ENCODE measurements at places on chromosomes 1 and 21.
A peak's percentile ranks its signal among the peaks of the same experiment; 100 is the strongest.

DNA sequence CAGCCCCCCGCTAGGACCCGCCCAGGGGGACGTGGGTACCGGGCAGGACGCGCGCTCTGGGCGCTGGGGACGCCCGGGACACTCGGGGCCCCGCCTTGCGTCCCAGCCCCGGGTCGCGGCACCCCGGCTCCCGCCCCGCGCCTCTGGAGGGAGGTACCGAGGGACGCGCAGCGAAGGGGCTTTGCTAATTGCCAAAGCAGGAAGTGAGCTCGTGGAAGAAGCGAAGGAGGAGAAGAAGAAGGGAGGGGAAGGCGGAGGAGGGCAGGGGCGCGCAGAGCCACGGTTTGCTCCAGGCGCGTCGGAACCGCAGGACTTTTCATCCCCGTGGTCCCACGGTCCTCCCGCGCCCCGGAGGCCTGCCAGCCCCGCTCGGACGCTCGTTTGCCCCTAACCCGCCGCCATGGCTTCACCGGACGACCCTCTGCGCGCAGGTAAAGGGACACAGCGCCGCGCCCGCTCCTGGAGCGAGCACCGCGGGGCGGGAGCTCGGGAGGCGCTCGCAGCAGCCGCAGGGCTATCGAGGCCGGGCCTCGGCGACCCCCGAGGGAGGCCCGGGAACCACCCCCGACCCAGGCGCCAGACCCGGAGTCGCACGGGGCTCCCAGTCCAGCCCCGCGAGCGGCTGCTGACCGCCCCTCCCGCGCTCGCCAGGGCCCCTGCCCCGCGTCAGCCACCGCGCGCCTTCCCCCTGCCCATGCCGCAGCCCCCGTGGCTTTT, 1.3 kb downstream of the EDARADD start:
- DNase-seq = peak; percentile 80

DNA sequence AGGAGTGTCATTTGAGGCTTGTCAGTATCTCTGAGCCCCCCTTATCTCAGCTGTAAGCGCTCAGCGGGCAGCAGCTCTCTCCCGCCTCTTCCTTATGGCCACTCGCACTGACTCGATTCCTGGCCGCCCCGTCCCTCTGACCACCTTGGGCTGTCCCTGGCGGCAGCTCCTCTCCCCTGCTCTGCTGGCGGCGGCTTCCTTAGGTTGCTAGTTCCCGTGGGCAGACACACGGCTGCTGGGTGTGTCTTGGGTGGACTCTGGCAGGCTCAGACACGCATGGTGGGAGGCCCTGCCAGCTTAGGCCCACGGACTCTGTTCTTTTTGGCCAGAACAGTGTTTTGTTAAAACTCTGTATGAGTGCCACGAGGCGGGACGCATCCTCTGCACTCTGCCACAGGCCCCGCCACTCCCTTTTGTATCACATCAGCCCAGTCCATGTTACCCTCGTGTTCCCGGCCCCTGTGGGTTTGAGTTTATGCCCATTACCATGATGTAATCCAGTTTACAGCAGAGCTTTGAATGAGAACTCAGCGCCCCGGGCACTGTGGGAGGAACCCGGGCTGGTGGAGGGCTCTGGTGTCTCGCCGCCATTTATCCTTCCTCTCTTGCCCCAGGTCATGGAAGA, 45.9 kb downstream of the COQ8A start:
- DNase-seq = no peak

- no peak for DNase-seq
These were observed 66.1 kb downstream of the PBX1 start for GRCh38 chr1:164625004-164625617.

- no peak for DNase-seq
These were observed 88.7 kb upstream of the IRF2BP2 start for GRCh38 chr1:234698686-234699085.

GRCh38 chr1:1780598-1781525, 2.6 kb upstream of the NADK start:
- no peak for DNase-seq

DNA sequence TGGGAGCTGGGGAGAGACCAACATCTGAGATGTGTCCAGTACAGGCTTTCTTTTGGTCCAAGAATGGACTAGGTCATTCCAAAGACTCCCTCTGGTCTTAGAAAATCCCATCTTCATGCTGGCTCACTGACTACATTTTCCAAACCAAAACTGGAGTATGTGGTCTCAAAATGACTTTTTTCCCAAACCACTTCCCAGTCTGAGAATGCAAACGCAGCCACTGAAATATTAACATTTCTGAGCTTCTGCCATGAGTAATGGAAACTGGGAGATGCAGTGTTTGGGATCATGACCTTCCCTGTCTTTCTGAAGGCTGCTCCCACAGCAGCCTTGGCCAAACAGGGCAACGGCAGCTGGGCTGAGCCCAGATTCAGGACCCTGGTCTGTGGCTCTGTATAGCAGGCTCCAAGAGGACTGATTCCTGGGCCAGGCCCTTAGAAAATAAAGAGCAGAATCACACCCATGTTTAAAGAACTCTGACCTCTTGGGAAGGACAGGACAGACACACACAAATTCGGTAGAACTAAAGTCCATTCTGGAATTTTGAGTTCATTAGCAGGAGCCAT, 62.1 kb upstream of the CNTN2 start:
- DNase-seq = no peak

DNA sequence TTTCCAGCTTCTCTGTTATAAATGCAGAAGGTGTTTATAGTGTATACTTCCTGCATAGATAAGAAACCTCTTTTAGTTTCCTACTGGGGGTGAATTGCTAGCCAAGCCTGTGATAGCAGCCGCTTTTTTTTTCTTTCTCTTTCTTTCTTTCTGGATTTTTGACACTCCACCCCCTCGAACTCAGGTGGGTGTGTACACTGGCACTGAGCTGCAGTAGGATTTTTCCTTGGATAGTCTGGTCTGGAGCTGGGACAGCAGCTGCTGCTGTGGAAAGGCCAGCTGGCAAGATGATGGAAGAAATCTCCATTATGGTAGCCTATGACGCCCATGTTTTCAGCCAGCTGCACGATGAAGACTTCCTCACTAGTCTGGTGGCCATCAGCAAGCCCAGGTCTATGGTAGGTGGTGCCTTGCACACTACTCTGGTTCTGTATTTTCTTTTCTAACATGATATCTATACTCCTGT, 122.5 kb upstream of the CACYBP start:
- no peak for DNase-seq

- DNase-seq = no peak
These were observed 643.0 kb upstream of the ADGRL2 start for GRCh38 chr1:81157686-81158085.

GRCh38 chr1:166159656-166160055, 7.1 kb downstream of the FAM78B start:
- DNase-seq = no peak

DNA sequence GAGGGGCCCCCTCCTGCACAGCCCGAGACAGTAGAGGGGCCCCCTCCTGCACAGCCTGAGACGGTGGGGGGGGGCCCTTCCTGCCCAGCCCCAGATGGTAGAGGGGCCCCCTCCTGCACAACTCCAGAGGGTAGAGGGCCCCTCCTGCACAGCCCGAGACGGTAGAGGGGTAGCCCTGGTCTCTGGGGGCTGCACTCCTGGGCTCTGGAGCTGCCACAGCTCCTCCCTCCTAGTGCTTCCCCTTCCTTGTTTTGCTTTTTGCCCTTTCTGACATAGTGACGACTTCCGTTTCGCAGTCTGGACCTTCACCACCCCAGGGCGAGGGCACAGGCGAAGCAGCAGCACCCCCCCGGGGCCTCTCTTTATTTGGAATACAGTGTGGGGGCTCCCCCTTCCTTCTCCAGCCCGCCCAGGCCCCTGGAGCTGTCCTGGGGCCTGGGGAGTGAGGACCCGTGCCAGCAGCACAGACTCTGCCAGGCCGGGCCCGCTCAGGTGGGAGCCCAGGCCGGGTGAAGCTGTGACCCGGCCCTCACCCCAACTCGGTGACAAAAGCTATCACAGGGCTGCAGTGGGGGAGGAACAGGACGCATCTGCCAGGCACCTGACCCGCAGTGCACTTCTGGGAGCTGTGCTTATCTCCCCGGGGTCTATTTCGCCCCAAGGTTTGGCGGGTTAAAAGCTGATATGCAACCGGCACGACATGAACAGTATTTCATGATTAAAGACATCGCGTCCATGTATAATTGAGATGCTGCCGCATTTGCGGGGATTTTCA, 1.1 kb upstream of the PRXL2B start:
- peak; percentile 61 for DNase-seq

DNA sequence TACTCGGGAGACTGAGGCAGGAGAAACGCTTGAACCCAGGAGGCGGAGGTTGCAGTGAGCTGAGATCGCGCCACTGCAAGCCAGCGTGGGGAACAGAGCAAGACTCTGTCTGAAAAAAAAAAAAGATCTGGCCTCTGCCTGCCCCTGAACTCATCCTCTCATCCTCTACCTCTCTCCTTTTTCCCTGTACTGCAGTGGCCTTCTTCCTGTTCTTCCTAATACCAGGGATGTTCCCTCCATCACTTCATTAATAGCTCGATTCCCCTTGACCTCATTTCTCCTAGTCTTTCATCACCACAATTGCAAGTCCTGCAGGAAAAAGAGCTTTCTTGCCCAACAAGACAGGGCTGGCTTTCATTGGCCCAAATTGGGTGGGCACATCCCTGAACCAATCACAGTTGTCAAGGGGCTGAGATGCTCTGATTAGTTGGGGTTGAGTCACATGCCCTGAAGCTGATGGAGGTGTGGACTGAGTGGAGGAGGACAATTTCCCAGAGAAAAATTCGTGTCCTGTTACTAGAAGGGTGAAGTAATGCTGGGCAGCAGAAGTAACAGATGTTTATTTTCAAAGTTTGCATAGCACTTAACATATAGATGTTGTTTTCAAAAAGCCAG, 86.8 kb upstream of the PUM1 start:
- DNase-seq = no peak

DNA sequence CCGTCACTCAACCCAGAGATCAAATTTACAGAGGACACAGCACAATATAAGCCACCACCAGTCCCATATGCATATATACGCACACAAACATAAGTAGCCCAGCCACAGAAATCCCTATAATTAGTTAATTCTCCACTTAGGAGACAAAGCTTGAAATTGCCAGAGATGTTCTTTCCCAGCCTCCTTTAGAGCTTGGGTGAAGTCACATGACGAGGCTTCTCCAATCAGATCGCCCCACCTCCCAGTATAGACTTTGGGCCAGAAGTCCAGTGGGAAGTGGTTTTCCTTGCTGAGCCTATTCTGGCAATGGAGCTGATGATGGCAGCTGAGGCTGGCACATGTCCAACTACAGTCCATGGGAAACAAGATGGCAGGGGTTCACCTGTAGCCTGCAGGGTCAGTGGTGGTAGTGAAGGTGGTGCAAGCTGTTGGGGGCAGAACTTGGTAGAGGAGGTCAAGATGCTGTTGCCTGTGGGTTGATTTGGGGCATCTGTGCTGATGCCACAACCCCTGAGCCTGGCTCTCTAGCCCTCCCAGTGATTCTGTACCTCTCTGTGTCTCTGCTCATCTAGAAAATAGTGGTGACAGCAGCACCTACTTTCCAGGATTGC, 535.9 kb downstream of the MATN1 start:
- peak; percentile 20 for DNase-seq

- no peak for DNase-seq
These were observed 103.3 kb downstream of the GDAP2 start for GRCh38 chr1:117826119-117826518.

GRCh38 chr1:76857138-76857537, 10.1 kb upstream of the ST6GALNAC5 start:
- DNase-seq = no peak

DNA sequence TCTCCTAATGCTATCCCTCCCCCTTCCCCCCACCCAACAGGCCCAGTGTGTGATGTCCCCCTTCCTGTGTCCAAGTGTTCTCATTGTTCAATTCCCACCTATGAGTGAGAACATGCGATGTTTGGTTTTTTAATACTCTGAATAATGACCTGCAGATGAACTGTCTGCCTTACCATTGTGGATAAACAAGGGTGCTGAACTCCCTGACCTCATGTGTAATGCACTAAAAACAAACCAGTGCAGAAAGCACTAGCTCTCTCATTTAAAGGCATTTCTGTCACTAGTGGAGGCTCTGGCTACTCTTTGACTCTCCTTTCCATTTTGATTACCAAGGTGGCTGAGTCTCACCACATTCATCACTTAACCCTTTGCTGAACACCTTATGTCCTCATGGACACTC, 23.1 kb upstream of the TRAF3IP3 start:
- no peak for DNase-seq

DNA sequence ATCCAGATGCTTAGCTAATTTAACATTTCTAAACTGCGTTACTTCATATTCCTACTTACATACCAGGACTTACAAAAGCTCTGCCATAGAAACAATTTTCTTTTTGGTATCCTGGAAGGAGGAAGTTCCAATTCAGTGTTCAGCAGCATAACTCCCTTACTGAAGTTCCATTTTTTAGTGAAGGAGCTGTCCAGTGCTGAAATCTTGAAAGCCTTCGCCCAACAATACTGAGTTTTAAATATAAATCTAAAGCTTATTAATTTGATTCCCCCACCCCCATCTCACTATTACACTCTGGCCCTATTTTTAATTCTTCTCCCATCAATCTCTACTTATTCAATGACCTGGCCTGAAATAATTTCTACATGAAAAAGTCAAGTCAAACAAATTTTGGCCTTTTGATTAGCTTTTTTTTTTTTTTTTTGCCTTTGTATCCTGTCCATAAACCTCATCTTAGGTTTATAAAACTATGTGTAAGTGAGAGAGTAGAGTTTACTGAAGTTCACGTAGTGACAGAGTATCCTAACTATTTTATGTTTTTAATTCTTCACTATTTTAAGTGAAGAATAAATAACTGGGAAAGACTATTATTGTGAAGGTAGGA, 323.0 kb upstream of the PLD5 start:
- no peak for DNase-seq

GRCh38 chr1:24015221-24016210, 35.4 kb upstream of the SRSF10 start:
- no peak for DNase-seq

DNA sequence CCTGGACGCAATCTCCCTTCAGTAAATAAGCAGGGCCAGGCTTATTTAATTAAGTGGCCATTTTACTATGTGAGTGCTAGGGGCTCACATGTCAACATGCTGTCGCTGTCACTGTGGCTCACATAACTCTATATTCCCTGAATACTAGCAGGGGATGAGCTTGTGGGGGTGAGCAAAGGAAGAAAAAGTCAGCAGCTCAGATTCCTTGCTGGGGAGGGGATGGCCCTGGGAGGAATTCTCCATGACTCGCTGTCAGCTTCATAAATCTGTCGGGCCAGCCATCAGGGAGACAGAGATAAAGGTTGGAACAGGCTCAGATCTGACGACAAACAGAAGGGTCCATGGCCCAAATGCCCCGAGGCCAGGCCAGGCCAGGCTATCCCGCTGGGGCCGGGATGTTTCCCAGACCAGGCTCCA, 26.0 kb upstream of the PLEKHG5 start:
- DNase-seq = no peak

DNA sequence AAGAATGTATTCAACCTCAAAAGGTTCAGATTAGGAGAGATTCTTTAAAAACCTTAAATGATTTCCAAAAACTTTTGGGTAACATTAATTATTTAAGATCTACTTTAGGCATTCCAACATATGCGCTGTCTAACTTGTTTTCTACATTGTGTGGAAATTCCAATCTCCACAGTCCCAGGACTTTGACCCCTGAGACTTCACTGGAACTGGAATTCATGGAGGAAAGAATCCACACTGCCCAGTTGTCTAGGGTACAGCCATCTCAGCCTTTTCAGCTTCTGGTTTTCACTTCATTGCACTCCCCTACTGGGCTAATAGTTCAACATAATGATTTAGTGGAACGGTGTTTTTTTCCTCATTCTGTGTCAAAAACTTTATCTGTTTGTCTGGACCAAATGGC, 161.5 kb downstream of the IER5 start:
- DNase-seq = no peak

GRCh38 chr1:70005386-70006034, 199.9 kb downstream of the LRRC40 start:
- no peak for DNase-seq
